ENCODE measurements at places on chromosomes 2 and 18.
A peak's percentile ranks its signal among the peaks of the same experiment; 100 is the strongest.

DNA sequence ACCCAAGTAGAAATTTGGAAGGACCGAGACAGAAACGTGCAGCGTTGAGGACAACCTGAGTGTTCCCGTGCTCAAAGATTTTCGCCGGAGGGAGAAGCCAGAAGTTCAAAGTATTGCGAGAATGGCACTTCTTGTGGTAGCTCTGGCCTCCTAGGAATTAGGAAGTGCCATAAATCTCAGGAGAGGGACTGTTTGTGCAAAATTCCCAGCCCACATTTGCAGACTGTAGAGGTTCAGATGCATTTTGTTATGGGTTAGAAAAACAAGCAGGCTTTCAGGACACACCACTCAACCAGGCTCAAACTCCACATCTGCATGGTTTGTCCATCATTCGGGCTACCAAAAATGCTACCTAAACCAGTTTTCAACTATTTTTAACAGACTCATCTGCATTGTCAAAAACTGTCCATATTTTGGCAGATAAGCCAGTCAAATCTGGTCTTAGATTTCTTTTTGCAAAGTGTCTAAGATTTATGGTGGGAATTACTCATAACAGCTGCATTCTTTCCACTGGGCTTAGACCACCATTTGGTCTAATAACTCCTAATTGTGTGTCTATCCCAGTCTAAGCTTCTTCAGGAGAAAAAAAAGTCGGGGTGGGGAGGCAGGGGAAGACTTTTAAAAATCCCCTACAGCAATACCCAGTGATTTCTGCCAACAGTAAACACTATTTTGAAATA is 422.9 kb downstream of the ARHGAP15 start:
- no peak for DNase-seq

DNA sequence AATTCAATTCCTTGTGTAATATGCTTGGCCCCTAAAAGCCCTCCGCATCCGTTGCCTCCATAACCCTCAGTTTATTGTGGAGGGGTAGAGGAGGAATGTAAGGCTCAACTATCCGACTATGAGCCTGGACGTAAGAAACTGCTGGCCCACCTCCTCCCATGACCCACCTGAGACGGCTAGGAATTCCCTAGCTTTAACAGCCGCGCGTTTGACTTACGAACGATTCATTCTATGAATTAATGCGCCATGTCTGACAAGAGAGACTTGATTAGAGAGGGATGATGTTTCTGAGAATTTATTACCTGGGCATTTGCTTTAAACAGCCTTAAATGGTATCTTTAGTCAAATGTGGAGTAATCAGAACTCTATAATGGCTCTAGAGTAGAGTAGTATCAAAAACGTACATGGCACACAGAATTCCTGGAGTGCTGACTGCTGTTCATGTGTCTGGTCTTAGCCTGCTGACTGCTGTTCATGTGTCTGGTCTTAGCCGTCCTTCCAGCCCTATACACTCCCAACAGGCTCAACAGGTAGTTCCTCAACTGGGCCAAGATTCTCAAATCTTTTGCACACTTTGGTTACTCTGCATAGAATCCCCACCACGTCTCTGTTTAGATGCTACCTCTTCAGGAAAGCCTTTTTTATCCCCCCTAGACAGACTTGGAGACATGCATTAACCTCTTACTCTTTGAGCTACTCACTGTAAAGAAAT is 899 bp upstream of the GFPT1 start:
- no peak for DNase-seq

- DNase-seq = no peak
Observed at GRCh38 chr2:70458661-70459060, 95.0 kb downstream of the TGFA start.

DNA sequence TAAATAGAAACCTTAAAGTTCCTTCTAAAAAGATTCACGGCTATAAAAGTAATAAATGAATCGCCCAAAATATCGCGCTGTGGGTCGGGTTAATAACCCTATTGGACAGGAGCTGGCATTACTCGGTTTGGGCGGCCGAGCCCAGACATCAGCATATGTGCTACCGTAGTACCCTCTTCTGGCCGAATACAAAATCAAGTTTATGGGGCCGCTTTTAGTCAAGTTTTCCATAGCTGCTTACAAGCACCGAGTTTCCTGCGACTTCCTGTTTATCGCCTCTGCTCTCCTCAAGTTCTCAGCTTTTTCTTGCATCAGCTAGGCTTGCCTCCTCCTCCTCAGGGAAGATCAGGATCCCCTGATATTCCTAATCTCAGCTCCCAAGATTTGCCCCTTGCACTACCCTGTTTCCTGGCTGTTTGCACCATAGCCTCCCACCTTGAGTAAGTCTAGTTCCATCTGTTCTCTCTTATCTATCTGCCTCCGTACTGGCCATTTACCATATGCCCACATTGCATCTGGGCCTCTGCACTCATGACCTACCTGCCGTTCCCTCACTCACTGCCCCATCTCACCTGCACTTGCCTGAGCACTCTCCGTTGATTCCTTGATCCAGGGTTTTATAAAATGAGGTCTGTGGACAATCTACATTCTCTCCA is 56.1 kb downstream of the SLC35F5 start:
- DNase-seq = peak; percentile 29

- no peak for DNase-seq
Observed at GRCh38 chr2:76210551-76210950, 499.8 kb upstream of the GCFC2 start.

GRCh38 chr2:80102026-80102425 is 202.5 kb downstream of the LRRTM1 start:
- DNase-seq = no peak

DNA sequence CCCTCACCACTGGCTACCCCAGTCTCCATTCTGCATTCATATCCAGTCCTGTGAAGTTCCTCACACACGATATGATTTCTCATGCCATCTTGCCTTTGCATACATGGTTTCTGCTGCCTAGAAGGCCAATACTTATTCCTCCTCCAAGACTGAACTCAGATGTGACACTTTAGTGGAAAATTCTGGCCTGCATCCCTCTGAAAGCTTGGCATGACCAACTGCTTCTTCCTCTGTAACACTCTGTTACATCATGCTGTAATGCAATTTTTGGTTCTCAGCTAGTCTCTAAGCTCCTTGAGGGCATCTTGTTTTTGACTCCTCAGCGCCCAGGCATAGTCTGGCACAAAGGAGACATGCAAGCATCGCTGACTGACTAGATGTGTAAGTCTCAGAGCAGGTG is 12.6 kb downstream of the FAM161A start:
- DNase-seq = no peak

- no peak for DNase-seq
Observed at GRCh38 chr2:43826305-43827250, 12.1 kb downstream of the ABCG5 start.
